ENCODE measurements at places on chromosomes 3 and 15. TPM values are rescaled to one million over a fixed set of nuclear protein-coding genes. Genes with fewer than 3 reads are reported as not detected.

Gene PTH1R
- total RNA-seq, result not detected

Gene VEPH1
- total RNA-seq, result 2.4 TPM

Gene STRA6
- total RNA-seq, result not detected

Gene GXYLT2
- 4.1 TPM for total RNA-seq

Gene DNAJB8
- not detected for total RNA-seq

GRCh38 chr15:68512052-68512451 is 66.7 kb upstream of the CORO2B start:
- no peak for DNase-seq
